ENCODE measurements at places on chromosomes 6 and 20. TPM values are rescaled to one million over a fixed set of nuclear protein-coding genes. Genes with fewer than 3 reads are reported as not detected.

The DTNBP1 gene
- total RNA-seq, result 2.2 TPM

The RCAN2 gene
- total RNA-seq, result 1.9 TPM

The SLC4A11 gene
- 1.6 TPM for total RNA-seq

The CCN6 gene
- not detected for total RNA-seq

The MAP7 gene
- total RNA-seq, result 1.3 TPM

The PTPRT gene
- total RNA-seq, result not detected

The PRRT1 gene
- under 0.01 TPM for total RNA-seq

The NXT1 gene
- total RNA-seq, result 25.4 TPM

The FAM209B gene
- total RNA-seq, result not detected

The DEF6 gene
- 1.3 TPM for total RNA-seq

The GSTA2 gene
- not detected for total RNA-seq

The MACROD2 gene
- 1.6 TPM for total RNA-seq

The MYLK4 gene
- total RNA-seq, result 0.64 TPM

The ROS1 gene
- total RNA-seq, result 0.32 TPM

The LINC00237 gene
- not detected for total RNA-seq

The SIRT5 gene
- 6.1 TPM for total RNA-seq

The CFAP206 gene
- 0.86 TPM for total RNA-seq

The RAB32 gene
- 148 TPM for total RNA-seq

The ISM1 gene
- 0.64 TPM for total RNA-seq

The TMEM217 gene
- 2.9 TPM for total RNA-seq

The C6orf118 gene
- total RNA-seq, result not detected

The RHAG gene
- total RNA-seq, result not detected

The SRMS gene
- total RNA-seq, result not detected

Measured in fibroblast of villous mesenchyme (primary cell).